ENCODE measurements at places on chromosomes 3 and 15. TPM values are rescaled to one million over a fixed set of nuclear protein-coding genes. Genes with fewer than 3 reads are reported as not detected.

CHL1 gene
- total RNA-seq = not detected

DNA sequence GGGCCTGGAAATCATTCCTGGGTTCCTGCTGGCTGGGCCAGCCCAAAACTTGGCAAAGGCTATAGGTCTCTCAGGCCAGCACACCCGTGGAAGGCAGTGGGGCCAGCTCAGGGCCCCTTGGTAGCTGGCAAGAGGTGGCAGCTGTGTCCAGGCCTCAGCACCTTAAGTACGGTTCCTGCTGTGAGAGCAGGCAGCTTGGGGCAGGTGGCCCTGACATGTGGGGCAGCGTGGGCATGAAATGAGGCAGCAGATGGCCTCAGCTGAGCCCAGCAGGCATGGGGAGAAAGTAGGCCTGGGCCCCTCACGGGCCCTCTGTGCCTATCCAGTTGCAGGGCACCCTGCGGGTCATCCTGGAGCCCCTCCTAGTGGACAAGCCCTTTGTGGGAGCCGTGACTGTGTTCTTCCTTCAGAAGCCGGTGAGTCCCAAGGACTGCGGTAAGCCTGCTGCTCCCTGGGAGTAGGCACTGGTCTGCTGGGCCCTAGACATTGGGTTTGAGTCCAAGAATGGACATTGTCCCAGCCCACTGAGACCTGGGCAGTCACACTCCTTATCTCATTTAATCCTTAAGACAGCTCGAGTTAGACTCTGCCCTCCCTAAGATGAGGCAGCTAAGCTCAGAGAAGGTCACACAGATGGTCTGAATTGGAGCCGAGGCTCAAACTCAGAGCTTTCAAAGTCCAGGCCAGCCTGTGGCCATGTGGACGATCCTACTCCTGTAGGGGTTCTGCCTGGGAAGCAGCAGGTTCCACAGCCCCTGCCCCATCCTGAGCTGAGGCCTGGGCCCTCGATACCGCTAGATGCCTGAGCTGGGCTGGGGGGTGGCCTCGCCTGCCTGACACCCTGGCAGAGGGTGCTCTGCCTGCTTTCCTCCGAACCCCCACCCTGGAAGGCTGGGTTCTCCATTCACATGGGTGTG, 25.5 kb downstream of the ESYT3 start:
- no peaks in the 10 kb centered on the region for H3K4me1 ChIP-seq
- H3K27me3 ChIP-seq = no peaks in the 10 kb centered on the region
- H3K4me3 ChIP-seq = no peak overlapping the region
- H3K36me3 ChIP-seq = no peaks in the 10 kb centered on the region

DAPK2 gene
- total RNA-seq = 0.46 TPM

- no peaks in the 10 kb centered on the region for H3K36me3 ChIP-seq
- no peak for DNase-seq
- no peak overlapping the region for H3K27ac ChIP-seq
These were observed 194.1 kb upstream of the ARHGEF26 start for GRCh38 chr3:153927107-153927506.

DNA sequence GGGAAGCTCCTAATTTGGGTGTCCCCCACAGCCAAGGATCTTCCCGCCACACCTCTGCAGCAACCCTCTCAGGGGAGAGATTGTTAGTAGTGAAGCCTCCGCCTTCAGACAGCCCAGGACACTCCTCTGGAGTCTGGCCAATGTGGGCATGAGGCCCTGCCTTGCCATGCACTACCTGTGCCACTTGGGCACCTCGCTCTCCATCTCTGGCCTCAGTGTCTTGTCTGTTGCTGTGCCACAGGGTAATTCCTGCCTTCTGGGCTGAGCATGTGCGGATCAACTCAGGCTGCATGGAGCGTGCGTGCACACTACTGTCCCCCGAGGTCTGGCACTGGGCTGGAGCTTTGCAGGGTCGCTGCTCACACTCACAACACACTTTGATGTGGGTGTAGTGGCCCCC, 7.9 kb upstream of the MESP1 start:
- H3K36me3 ChIP-seq = no peaks in the 10 kb centered on the region
- no peak overlapping the region for H3K27ac ChIP-seq
- no peak overlapping the region for H3K4me3 ChIP-seq
- H3K27me3 ChIP-seq = no peaks in the 10 kb centered on the region
- DNase-seq = no peak
- H3K4me1 ChIP-seq = no peaks in the 10 kb centered on the region

GRCh38 chr15:85289677-85290365, 90.6 kb upstream of the AKAP13 start:
- H3K4me1 ChIP-seq = no peaks in the 10 kb centered on the region
- no peaks in the 10 kb centered on the region for H3K36me3 ChIP-seq
- H3K27me3 ChIP-seq = no peaks in the 10 kb centered on the region
- no peak overlapping the region for H3K27ac ChIP-seq
- no peak overlapping the region for H3K4me3 ChIP-seq

DNA sequence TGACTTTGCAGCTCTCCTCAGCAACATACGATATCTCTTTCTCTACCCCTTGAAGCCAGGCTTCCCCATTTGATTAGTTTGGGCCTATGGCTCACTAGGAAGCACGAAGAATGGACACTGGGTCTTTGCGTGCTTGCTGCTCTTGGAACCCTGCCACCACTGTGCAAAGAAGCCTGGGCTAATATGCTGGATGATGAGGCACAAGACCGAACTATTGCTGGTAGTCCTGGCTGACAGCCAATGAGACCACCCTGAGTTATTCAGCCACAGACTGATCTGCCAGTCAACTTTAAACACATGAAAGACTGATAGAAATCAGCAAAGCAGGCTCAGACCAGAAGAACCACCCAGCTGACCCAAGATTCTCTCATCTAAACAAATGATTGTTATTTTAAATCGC, 250.3 kb downstream of the CBLB start:
- no peaks in the 10 kb centered on the region for H3K27me3 ChIP-seq
- no peak overlapping the region for H3K27ac ChIP-seq
- no peaks in the 10 kb centered on the region for H3K36me3 ChIP-seq

C15orf62 gene
- 1.3 TPM for total RNA-seq

GRCh38 chr3:63413523-63413922, 135.4 kb downstream of the SYNPR start:
- DNase-seq = no peak
- no peak overlapping the region for H3K4me3 ChIP-seq
- no peak overlapping the region for H3K27ac ChIP-seq
- H3K36me3 ChIP-seq = no peaks in the 10 kb centered on the region
- H3K4me1 ChIP-seq = no peaks in the 10 kb centered on the region

MGA gene
- 73.8 TPM for total RNA-seq

- no peak for DNase-seq
- H3K36me3 ChIP-seq = no peaks in the 10 kb centered on the region
- H3K27me3 ChIP-seq = no peaks in the 10 kb centered on the region
These were observed 68.5 kb downstream of the SAMMSON start for GRCh38 chr3:70067860-70068521.

Measured in naive thymus-derived CD4-positive, alpha-beta T cell (primary cell).